ENCODE measurements at places on chromosomes 2 and 18.

DNA sequence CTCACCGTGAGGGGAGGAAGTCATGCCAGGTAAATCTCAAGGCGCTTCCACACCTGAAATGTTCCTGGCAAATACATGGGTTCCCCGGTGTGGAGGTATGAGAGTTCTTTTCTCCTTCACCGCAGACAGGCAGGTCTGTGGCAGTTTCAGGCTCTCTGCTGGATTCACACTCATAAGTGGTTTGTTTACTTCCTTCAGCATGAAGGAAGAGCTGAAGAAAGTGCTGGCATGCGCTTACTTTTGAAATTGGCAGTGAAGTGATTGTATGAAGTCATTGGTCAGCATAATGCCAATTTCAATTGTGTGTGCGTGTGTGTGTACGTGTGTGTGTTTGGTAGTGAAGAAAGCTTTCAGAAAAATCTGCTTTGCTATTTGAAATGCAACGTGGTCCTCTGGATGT, 43.4 kb downstream of the RNF144A start:
- DNase-seq, result no peak

GRCh38 chr2:205775097-205775877, 93.0 kb downstream of the NRP2 start:
- no peak for DNase-seq

DNA sequence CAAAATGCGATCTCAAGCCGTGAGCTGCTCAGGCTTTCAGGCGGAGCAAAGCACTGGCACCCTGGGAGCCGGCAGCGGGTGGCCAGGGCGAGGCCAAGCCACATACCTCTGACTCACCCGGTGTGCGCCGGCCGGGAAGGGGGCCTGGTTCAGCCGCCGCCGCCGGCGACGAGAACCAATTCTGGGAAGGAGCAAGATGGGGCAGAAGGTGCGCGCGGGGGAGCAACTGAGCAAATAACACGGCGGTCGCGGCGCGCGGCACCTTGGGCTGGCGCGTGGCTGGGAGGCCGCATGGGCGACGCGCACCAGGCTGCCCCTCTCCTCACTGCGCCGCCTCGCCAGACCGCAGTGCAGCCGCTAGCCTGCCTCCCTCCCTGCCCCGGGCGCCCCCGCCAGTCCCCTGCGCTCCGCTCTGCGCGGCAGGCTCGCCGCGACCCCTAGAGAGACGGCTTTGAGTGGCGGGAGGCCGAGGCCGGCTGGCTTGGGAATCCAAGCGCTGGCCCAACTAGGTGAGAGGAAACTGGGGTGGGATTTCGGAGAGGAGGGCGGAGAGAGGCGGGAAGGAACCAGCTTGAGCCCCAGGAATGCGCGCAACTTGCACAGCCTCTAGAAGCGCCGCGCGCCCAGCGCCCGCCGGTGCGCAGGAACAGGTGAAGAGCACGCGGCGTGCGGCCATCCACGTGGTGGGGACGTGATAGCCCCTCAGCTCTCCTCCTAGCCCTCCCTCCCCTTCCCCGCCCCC, 3.2 kb downstream of the NRP2 start:
- no peak for DNase-seq

- no peak for DNase-seq
Measured at GRCh38 chr2:234705108-234705507, 208.2 kb upstream of the ARL4C start.

DNA sequence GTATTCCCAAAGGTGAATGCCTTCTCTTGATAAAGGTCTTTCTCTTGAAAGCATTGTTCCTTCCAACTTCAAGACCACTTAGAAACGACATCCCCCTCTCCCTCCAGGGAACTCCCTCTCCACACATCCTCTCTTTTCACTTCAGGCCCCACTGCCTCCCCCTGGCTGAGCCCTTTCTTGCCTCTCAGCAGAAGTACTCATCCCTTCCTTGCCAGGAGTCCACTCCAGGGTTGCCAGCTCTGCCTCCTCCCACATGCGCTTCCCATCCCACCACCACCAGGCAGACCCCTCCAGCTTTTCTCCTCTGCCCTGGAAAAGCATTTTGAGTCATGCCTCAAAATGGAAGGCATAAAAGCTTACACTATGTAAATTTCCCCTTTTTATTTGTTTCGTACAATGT, 126.3 kb upstream of the SALL3 start:
- DNase-seq, result no peak

- no peak for DNase-seq
Measured at GRCh38 chr2:211449819-211450218, 893.4 kb downstream of the CPS1 start.

Measured in GM18507 (cell line).